Activated CD8-positive, alpha-beta memory T cell treated with anti-CD3 and anti-CD28 coated beads for 4 hours (primary cell): ENCODE measurements at places on chromosomes 4 and X.

DNA sequence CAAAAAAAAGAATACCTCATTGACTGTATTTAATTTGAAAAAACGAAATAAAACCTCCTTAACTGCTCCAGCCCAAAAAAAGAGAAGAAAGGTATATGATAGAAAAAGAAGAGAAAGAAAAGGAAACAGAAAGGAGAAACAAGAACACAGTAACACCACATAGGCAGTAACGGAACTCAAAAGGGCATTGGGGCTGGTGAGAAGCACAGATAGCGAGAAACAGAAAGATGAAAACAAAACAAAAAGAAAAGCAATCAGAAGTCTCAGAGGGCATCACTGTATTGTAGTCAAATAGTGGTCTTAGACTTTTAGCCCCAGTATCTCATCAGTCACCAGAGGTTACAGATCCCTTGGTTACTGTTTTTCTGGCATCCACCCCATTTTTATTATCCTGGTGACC lies 88.6 kb downstream of the NFKB1 start:
- DNase-seq = no peak

DNA sequence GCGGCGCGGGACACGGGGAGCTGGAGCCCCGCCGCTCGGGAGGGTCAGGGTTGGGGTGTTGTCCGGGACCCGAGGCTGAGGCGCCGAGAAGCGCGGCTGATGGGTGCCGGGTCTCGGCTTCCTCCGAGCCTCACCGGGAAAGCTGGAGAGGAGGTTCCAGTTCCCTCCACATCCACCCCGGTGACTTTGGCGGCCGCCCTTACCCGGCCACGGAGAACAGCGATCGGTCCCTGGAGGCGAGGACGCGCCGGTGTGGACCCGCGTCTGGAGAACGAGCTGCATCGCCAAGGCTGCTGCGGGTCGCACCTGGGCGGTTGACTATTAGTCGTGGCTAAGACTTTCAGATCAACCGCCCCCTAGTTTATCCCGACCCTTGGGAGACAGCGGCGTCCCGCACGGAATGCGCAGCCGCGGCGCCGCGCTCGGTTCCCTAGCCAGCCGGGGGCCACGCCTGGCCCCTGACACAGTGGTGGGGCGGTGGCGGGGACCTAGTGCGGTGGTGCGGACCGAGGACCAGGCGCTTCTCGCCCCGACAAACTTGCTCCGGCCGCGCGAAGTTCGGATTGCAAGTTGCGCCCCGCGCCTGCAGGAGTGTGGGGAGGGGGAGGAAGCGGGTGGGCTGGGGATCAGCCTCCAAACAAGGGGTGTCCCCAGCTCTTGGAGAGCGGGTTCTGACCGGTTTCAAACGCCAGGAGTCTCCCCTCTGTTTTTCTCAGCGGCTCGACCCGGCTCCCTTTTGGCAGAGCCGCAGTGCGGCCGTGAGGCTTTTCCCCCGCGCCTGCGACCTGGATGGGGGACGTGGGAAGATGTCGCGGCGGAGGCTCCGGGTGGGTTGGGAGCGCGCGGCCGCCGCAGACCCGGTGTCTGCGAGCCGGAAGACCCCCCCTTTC lies 568 bp downstream of the FHDC1 start:
- DNase-seq = no peak

GRCh38 chr4:184977747-184978146 lies 40.5 kb upstream of the HELT start:
- DNase-seq = no peak

- no peak for DNase-seq
Observed at GRCh38 chr4:98481167-98481566, 177.2 kb downstream of the TSPAN5 start.

GRCh38 chrX:84933956-84934556 lies 69.6 kb upstream of the APOOL start:
- no peak for DNase-seq
